ENCODE measurements at places on chromosomes 12 and 14. TPM values are rescaled to one million over a fixed set of nuclear protein-coding genes. Genes with fewer than 3 reads are reported as not detected.

GRCh38 chr14:81313200-81313599 lies 86.9 kb downstream of the STON2 start:
- no peak for DNase-seq

DNA sequence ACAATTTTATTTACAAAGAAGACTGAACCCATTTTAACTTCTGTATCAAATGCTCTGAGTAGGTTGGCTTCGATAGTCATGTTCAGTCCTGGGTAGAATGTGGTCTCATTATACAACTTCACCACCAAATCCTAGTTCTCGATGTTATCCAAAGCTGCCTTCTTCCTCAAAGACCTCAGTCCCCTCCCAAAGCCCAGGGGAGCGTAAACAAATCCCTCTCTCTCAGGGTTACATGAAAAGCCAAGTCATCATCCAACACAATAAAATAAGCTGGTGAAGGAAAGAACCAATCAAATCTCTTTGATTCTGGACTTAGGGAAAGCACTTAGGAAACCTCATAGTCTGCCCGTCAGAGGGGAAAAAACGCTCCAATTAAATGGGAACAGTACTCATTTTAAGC lies 9.1 kb downstream of the PTCSC3 start:
- no peak for DNase-seq

DNA sequence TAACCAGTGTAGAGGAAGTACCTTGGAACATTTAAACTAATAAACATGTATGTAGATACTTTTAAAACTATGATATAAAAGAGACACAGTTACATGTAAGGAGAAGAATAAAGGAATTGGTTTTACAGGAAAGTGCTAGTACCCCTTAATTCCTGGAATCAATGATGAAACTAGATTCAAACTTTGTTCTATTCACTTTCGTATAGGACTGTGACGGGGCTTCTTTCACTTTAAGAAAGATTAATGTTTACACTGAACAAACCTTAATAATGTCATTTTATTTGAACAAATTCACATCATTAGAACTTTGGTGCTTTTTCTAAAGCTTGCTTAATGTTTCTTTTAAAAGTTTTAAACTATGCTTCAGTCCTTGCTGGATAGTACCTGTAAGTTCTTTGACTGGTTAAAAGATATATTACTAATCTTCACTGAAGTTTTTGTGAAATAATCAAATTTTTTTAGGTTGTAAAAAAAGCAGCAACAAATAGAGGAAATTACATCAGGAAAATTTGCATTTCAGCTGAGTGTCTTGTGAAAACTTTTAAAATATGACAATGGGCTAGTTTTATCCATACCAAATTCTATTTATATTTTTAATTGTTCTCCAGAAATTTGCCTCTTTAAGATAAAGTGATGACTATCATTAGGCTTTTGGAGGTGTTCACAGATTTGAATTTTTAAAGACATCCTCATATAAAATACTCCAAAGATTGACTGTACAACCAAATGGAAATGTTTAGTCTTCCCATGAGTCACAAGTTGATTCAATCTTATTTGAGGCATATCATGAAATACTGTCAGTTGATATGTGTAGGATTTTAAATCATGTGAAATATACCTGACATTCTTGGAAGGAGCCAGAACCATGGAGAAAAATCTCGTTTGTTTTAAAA lies 36.2 kb downstream of the PAPOLA start:
- no peak for DNase-seq

GRCh38 chr12:116142936-116143898 lies 134.3 kb downstream of the MED13L start:
- no peak for DNase-seq

- no peak for DNase-seq
These were observed 1.7 kb upstream of the CRIP1 start for GRCh38 chr14:105484997-105485393.

DNA sequence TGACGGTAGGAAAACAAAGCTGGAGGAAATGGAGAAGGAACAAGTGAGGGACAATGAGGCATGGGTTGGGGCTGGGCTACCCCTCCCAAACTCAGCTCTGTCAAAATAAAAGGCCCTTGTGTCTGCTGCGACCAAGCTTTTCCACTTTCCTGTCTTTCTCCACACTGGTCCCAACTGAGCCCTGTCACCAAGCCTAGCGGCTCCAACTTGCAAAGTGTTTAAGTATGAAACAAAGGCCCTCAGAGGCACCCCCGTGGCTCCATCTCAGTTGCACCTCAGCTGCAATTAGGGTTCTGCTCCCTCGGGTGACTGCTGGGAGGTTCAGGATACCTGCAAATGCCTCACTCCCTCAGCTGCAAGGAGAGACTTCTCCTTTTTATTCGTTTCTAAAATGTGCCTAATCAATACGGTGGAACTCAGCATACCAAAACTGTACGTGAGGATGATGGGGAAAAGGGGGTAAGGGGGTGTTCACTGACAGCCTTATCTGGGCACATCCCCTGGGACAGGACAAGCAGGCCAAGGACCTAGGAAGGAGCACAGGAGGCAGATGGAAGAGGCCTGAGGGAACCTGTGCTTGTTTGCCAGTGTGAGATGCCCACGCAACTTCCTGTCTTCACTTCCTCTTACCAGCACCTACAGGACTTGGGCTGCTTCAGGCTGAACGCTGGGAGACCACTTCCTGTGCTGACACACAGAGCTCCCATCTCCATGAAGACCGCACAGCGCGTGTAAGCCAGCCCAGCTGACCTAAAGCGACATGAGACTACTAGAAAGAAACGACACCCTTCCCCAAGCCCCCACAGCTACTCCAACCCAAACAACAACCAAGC lies 8.9 kb downstream of the VAMP1 start:
- no peak for DNase-seq

DNA sequence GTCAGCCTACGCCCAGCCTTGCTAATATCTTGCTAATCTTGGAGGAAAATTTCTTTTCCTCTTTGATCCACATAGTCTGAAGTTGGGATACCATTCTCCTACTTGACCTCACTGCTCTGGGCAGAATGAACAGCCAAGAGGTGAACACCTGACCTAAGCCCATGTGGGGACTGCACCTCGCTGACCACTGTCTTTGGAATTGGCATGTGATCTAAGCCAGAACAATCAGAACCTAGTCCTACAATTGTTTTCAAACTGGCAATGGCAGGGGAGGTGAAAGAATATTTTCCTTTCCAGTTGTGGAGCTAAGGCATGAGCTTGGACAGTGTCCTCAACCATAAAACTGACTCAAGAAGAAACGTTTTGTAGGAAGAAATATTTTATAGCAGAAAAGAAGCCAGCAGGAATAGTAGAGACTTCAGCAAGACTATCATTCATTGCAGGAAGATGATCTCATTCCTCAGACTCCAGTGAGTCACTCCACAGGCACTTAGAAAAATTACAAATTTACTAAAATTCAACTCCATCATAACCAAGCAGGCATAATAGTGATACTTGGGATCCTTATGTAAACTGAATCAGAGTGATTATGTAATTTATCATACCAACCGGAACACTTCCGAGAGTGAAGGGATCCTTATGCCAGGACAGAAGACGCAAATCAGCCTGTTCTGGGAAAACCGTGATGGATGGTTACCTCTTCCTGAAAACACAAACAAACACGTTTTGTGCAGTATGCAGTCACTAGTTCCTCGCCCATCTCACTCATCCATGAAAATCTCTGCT lies 14.7 kb downstream of the PTPRO start:
- DNase-seq: no peak

- no peak for DNase-seq
These were observed 87.8 kb upstream of the PDE3A start for GRCh38 chr12:20280515-20280914.

DNA sequence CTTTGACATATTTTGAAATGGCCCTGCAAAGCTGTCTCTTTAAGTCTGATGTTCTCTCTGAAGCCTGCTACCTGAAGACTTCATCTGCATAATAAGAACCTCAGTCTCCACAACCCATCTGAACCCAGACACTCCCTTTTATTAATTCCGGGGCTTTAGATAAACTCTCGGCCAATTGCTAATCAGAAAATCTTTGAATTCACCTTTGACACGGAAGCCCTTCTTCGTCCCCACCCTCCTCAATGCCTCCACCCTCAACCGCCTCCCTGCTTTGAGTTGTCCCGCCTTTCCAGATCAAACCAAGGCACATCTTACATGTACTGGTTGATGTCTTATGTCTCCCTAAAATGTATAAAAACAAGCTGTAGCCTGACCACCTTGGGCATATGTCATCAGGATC lies 17.6 kb downstream of the OR6J1 start:
- no peak for DNase-seq

DNA sequence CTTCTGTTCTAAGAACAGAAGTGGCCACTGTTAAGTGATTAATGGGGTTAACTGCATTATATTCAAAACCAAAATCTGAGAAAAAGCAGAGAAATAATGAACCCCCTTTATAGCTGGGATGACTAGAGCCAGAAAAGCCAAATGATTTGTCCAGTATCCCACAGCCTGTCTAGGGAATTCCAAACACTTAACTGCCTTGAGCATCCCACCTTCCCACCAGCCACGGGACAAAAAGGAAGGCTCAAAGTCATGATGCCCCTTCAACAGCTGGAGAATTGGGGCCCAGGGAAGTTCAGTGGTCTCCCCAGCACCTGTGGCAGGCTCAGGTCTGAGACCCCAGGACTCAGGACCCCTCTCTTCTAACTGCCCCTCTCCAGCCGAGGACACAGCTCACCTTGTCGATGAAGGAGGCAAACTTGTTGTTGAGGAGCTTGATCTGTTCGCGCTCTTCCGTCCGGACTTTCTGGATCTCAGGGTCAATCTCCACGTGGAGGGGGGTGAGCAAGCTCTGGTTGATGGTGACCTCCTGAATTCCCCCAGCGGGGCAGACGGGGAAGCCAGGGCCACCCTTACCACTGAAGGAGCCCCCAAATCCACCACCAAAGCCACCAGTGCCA lies 605 bp downstream of the KRT4 start:
- no peak for DNase-seq

GRCh38 chr14:48874711-48875110 lies 711.5 kb downstream of the RPS29 start:
- DNase-seq: no peak

DNA sequence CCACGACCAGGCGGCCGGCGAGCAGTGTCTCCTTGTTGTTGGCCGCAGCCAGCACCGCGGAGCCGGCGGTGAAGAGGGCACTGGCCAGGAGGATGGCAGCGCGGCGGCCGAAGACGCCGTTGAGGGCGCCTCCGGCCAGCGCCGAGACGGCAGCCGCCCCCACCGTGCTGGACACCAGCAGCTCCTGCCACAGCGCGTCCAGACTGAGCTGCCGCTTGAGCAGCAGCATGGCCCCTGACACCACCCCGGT lies 691 bp downstream of the SLC2A13 start:
- DNase-seq: peak; percentile 39

DNA sequence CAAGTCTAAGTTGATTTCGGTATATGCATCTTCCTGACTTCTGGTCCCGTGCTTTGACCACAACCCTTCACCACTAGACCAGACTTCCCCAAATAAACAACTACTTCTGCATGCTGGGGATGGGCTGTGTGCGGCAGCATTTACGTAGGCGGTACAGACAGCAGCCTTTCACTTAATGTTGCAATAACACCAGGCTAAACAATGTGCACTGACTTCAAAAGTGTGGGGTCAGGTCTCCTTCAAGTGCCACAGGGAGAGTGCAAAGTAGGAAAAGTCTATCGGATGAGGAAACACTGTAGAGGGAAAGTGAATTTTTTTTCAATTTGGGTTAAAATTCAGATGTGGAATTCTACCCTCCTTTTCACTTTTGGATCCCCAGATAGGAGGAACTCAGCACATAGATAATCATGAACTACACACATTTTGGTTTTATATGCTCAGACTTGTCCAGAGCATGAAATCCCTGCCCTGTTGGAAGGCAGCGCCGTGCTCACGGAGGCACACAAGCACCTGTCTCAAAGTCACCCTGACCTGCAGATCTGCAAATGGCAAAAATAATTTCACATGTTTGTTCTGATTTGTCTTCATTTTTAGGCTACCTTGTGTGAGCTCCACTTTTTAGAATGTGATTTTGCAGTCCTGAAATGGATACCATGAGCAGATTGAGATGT lies 3.6 kb upstream of the FOS start:
- DNase-seq: no peak

- DNase-seq: no peak
These were observed 21.9 kb upstream of the HIP1R start for GRCh38 chr12:122813310-122813713.

DNA sequence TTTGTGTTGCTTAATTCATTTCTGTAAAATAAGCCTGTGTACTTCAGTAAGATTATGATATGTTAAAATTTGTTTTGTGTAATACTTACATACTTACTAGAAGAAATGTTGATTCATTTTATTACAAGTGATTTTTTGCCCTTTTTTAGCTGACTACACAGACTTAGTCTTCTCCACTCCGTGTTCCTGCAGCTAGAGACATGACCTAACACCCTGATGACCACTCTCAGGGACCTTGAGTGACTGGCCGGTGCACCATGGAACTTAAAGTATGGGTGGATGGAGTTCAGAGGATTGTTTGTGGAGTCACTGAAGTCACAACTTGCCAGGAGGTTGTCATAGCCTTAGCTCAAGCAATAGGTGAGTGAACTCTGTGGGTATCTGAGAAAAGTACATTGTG lies 69.8 kb downstream of the BHLHE41 start:
- DNase-seq: no peak

GRCh38 chr14:91009501-91010152 lies 50.8 kb downstream of the RPS6KA5 start:
- no peak for DNase-seq

Gene CYP27B1
- polyA plus RNA-seq: 0.72 TPM

Gene IL31
- not detected for polyA plus RNA-seq

Gene GLI1
- polyA plus RNA-seq: 21.3 TPM

Gene IQSEC3
- 10.5 TPM for polyA plus RNA-seq

Gene INHBE
- 0.75 TPM for polyA plus RNA-seq

Gene LALBA
- polyA plus RNA-seq: not detected

Gene DEGS2
- 19.4 TPM for polyA plus RNA-seq

Gene TTC6
- 0.18 TPM for polyA plus RNA-seq

Gene YLPM1
- 95.8 TPM for polyA plus RNA-seq

Gene RAD51B
- 11.8 TPM for polyA plus RNA-seq
